AG09319 (cell line): ENCODE measurements at places on chromosomes 2 and 18.

GRCh38 chr18:61001138-61001537 is 332.1 kb upstream of the CDH20 start:
- DNase-seq, result no peak

DNA sequence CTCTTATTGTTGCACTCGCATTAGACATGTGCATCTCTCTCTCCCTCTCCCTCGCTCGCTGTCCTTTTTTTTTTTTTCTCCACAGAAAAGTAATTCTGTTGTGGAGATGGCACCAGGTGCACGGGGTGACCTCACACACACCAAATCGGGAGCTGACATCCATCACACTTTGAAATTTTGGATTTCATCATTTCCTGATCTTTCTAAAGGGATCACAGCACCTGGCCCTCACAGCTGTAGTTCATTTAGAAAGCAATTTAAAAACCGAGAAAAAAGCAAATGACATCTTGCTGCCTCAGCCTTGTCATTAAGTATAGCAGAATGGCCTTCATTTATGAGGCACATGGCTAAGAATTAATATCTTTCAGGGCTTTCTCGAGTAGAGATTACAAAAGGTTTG is 717.2 kb downstream of the RNF144A start:
- DNase-seq, result no peak

- DNase-seq, result no peak
Measured at GRCh38 chr2:212359425-212360067, 179.1 kb downstream of the ERBB4 start.

GRCh38 chr2:19876751-19877150 is 25.0 kb downstream of the TTC32 start:
- no peak for DNase-seq

- DNase-seq, result no peak
Measured at GRCh38 chr18:66662632-66663031, 58.7 kb upstream of the CDH19 start.

DNA sequence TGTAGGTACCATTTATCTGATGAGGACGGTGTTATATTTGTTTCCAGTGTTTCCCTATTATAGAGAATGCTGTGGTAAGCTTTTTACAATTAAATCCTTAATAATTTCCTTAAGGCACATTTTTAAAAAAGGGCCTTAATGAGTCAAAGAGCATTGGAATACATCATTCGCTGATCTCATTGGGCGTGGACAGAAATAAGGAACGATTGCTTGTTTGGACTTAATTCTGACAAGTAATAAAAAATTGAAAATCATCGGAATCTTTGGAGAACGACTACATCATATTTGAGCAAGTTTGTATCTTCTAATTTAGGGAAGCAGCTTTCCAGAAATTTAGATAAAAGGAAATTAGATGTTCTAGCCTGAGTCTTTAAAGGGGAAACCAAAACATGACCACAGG is 11.3 kb downstream of the AGPS start:
- DNase-seq, result no peak

- DNase-seq, result no peak
Measured at GRCh38 chr2:10721396-10722251, at the start of gene ATP6V1C2. Gene ATP6V1C2, plus strand, starts transcription at chr2:10721630. Its CDS starts 1,220 bp downstream, at chr2:10722850.

- DNase-seq, result no peak
Measured at GRCh38 chr2:159968279-159968900, 94.0 kb downstream of the PLA2R1 start.

DNA sequence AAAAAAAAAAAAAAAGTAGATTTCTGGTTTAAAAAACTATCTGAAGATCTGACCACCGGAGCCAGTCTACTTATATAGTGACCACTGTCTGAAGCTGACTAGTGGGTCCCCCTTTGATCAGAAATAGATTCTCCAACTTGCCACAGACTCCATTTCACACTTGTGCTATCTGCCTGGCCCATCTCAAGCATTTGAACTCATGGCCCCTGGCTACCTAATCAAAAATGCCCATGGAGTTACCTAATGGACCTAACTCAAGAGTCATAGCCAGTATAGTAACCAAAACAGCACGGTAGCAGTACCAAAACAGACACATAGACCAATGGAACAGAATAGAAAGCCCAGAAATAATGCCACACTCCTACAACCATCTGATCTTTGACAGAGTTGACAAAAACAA is 17.0 kb upstream of the ATL2 start:
- no peak for DNase-seq

DNA sequence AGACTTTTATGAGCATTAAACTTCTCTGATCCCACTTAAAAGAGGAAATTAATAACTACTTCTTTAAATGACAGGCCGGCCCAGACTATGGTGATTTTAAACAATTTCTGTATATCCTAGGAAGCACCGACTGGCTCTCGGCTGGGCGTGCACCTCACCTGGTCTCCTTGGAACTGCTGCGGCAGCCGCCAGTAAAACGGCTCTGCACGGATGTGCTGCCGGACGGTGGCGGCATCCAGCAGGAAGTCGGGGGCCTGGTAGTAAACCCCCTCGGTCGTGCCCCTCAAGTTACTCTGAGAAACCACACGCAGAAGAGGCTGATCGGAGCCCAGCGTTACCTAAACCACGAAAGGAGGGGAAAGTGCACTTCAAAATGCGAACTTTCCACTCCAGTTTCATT is 106.5 kb downstream of the LAMA1 start:
- DNase-seq, result no peak

- DNase-seq, result no peak
Measured at GRCh38 chr2:88582030-88582429, 45.2 kb downstream of the EIF2AK3 start.

- no peak for DNase-seq
Measured at GRCh38 chr18:45557287-45557686, 58.0 kb upstream of the SLC14A2 start.

DNA sequence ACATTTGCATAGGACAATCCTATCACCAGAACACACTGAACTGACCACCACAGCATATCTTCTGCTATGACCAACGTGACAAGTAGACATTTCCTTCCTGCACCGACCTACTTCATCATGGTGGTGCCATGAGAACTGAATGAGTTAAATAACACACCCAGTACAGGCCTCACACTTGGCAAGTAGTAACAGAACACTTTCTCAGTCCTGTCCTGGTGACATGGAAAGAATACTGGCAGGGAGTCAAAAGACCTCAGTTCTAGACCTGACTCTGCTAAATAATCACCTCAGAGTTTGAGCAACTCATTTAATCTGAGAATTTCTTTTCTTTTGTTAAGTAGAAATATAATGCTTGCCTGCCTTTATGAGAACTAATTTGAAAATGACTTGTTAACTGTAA is 186.3 kb upstream of the SMAD7 start:
- no peak for DNase-seq

- no peak for DNase-seq
Measured at GRCh38 chr2:208010506-208010905, 14.8 kb downstream of the PLEKHM3 start.

GRCh38 chr18:59140302-59140885 is 710 bp downstream of the SEC11C start:
- DNase-seq, result no peak

DNA sequence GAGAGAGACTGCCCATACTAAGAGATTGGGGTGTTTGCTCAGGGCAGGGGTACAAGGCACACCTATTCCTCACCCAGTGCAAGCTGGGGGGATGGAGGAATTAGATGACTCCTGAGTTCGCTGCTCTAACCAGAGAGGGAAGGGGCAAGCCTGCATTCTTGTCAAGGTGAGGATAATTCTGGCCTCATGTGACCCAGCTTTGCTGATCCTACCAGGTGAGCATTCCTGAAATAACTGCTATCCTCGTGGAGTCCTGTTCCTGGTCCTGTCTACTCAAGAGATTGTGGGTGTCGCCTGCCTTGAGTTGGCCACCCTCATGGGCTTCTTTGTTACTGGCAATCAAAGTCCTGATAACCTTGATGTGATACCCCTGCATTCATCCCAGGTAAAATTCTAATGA is 206.0 kb downstream of the SPP2 start:
- no peak for DNase-seq

DNA sequence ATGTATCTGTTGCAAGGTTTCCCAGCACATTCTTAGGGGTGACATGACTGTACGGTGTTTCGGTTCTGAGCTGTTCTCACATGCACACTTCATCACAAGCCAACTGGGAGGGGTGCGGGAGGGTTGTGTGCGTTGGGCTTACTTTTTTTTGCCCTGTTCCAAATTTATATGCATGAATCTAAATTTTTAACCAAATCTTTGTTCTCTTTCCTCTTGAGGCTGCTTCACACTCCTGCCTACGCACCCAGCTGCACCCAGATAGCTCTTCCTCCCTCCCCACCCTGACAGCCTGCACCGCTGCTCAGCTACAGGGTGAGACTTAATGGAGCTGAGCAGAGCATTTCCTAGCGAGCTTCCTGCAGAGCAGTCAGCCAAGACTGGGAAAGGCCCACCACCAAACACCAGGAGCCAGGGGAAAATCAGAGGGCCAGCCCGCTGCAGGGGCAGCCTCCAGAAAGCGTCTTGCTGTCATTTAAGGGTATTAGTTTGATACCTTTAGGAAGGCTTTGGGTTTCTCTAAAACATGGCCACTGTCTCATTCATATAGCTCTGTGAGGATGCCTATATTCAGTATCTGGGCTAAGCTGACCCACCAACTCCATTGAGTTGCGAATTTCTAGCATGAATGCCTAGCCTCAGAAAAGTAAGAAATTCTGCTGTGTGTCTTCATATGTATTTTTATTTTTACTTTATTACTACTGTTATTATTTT is 84.5 kb downstream of the POU3F3 start:
- DNase-seq, result no peak

GRCh38 chr2:230225486-230225885 is at the start of gene SP140:
Gene SP140, plus strand, starts transcription at chr2:230225736. Its CDS starts 109 bp downstream, at chr2:230225845.
- no peak for DNase-seq

GRCh38 chr2:24253303-24253919 is 78.6 kb downstream of the FAM228A start:
- no peak for DNase-seq

DNA sequence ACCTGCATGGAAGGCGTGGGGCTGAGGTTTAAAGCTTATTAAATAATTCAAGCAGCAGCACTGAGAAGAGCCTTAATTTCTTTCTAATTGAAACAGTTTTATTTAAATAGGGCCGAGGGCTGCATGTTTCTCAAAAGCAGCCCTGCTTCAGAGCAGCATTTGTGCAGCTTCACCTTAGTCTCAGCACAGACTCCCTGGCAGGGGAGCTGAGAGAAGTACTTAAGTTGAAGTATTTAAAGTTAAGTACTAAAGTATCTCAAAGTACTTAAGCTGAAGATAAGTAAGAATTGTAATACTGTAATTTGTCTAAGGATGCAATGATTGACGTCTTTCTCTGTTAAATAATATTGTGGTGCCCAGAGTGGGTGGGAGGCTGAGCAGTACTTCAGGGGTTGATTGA is 31.4 kb downstream of the IMPA2 start:
- no peak for DNase-seq

GRCh38 chr18:46158499-46158898 is 54.3 kb downstream of the HAUS1 start:
- no peak for DNase-seq

- no peak for DNase-seq
Measured at GRCh38 chr18:77054288-77054605, 78.3 kb downstream of the MBP start.

DNA sequence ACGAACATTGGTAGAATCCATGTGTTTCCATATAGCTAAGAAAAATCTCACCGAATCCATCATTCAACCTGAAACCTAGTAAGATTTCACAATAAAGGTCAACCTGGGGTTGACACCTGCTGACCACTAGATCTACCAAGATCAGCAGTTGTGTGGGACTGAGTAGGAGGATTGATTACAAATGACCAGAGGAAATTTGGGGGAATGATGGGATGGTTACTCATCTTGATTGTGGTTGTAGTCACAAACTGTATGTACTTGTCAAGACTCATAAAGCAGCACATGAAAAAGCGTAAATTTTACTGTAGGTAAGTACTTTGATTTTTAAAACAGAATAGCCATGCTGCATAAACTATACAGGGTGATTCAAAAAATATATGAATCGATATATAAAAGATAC is 14.7 kb downstream of the DAPL1 start:
- no peak for DNase-seq

- no peak for DNase-seq
Measured at GRCh38 chr2:174764280-174765255, at the start of gene CHRNA1. Gene CHRNA1, minus strand, starts transcription at chr2:174764472. Its CDS starts 78 bp downstream, at chr2:174764394.

DNA sequence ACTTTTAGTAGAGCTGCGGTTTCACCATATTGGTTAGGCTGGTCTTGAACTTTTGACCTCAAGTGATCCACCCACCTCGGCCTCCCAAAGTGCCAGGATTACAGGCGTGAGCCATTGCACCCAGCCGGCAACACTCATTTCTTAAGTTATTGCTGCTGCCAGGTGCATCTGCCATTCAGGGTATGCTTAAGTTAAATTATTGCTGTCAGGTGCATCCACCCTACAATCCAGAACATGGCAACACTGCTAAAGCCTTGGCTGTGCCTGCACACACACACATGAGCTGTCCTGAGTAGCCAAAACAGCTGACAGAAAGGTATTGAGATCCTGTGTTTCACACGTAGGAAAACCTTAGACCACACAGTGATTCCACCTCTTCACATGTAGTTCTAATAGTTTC is 148.2 kb downstream of the FAM161A start:
- DNase-seq, result no peak

- no peak for DNase-seq
Measured at GRCh38 chr2:196486146-196486545, 153.4 kb upstream of the CCDC150 start.

GRCh38 chr2:671787-672605 is 5.2 kb downstream of the TMEM18 start:
- no peak for DNase-seq

- DNase-seq, result no peak
Measured at GRCh38 chr2:159637988-159638501, 21.7 kb upstream of the BAZ2B start.
